Adipocyte (in vitro differentiated cells): ENCODE measurements at places on chromosomes 7 and 10.

- DNase-seq, result peak; percentile 55
These were observed 214.0 kb upstream of the CHRM2 start for GRCh38 chr7:136654406-136654805.

- peak; percentile 9 for DNase-seq
These were observed 78.9 kb upstream of the EGR2 start for GRCh38 chr10:62895063-62895462.

GRCh38 chr10:74078037-74078436, 72.6 kb downstream of the AP3M1 start:
- DNase-seq, result no peak

DNA sequence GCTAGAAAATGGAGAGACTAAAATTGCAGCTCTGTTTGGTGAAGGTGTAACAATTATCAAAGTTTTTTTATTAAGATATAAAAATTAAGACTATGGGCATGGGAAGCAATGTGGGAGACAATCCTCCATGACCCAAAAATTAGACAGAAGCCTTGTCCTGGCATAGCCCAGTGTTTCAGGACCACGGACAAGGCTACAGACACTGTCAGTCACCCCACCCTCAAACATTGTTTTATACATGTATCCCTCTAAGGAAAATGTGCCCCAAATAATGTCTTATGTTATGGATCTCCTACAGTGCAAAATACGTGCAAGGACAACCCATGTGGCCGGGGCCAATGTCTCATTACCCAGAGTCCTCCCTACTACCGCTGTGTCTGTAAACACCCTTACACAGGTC, 24.0 kb downstream of the HABP2 start:
- DNase-seq, result peak; percentile 56

DNA sequence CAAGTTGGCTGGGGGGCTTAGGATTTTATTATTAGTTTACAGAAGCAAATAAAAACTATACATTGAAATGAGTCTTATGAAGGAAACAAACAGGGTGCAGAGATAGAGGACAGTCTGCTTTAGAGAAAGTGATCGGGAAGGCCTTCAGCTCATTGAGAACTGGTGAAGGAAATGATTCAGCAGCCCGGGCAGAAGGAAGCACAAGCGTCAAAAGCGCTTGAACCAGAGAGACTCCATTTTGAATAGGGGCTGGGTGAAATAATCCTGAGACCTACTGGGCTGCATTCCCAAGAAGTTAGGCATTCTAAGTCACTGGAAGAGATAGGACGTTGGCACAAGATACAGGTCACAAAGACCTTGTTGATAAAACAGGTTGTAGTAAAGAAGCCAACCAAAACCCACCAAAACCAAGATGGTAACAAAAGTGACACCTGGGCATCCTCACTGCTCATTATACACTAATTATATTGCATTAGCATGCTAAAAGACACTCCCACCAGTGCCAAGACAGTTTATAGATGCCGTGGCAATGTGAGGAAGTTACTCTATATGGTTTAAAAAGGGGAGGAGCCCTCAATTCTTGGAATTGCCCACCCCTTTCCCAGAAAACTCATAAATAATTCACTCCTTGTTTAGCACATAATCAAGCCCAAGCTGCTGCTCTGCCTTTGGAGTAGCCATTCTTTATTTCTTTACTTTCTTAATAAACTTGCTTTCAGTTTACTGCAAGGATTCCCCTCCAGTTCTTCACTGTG, 83.1 kb upstream of the MPP7 start:
- DNase-seq, result no peak
